Regular cardiac myocyte (primary cell): ENCODE measurements at places on chromosomes 12 and 14. TPM values are rescaled to one million over a fixed set of nuclear protein-coding genes. Genes with fewer than 3 reads are reported as not detected.

The ASPG gene
- total RNA-seq = not detected in 2 replicates

The ZDHHC22 gene
- not detected in 2 replicates for total RNA-seq

The STX2 gene
- total RNA-seq = 47.9 and 50.0 TPM in 2 replicates

The AQP2 gene
- not detected in 2 replicates for total RNA-seq

The NELL2 gene
- not detected in 2 replicates for total RNA-seq

The POTEG gene
- not detected in 2 replicates for total RNA-seq

The LHX5 gene
- total RNA-seq = not detected in 2 replicates

The IAPP gene
- 0.96 TPM in 1 of 2 replicates, not detected in the other for total RNA-seq

The RBMS2 gene
- total RNA-seq = 12.3 and 13.0 TPM in 2 replicates

The MYF5 gene
- total RNA-seq = not detected in 2 replicates

The NR1H4 gene
- 0.19 TPM in 1 of 2 replicates, not detected in the other for total RNA-seq

The PPP4R4 gene
- total RNA-seq = 2.5 and 3.1 TPM in 2 replicates

The ANKRD33 gene
- under 0.01 and 0.38 TPM in 2 replicates for total RNA-seq

The GYS2 gene
- not detected in 2 replicates for total RNA-seq

The GARIN6 gene
- not detected in 2 replicates for total RNA-seq

The TAS2R9 gene
- total RNA-seq = not detected in 2 replicates

The KRT4 gene
- not detected in 2 replicates for total RNA-seq

The TBX5 gene
- total RNA-seq = under 0.01 and 0.85 TPM in 2 replicates

The PLA2G1B gene
- total RNA-seq = not detected in 2 replicates

The CLEC2A gene
- not detected in 2 replicates for total RNA-seq

The STXBP6 gene
- total RNA-seq = 7.7 and 16.1 TPM in 2 replicates

The CACNA1C gene
- 2.3 and 5.9 TPM in 2 replicates for total RNA-seq

The ADCY4 gene
- 5.6 and 15.5 TPM in 2 replicates for total RNA-seq

The CHST11 gene
- 13.2 and 13.5 TPM in 2 replicates for total RNA-seq

The CDC42BPB gene
- 73.9 and 94.5 TPM in 2 replicates for total RNA-seq

The SPIC gene
- not detected in 2 replicates for total RNA-seq

The VWF gene
- 4.4 and 6.5 TPM in 2 replicates for total RNA-seq

The CPNE6 gene
- not detected in 2 replicates for total RNA-seq

The ENO2 gene
- 40.8 and 66.8 TPM in 2 replicates for total RNA-seq

The UNC79 gene
- under 0.01 and 0.28 TPM in 2 replicates for total RNA-seq

The PRB2 gene
- total RNA-seq = not detected in 2 replicates

The GPR68 gene
- total RNA-seq = 0.96 and 2.3 TPM in 2 replicates

The STK38L gene
- 25.7 and 56.4 TPM in 2 replicates for total RNA-seq

The KRT79 gene
- under 0.01 TPM in 1 of 2 replicates, not detected in the other for total RNA-seq

The LGR5 gene
- total RNA-seq = 0.58 and 1.7 TPM in 2 replicates

The NKX2-8 gene
- not detected in 2 replicates for total RNA-seq

The IKBIP gene
- 95.3 and 109 TPM in 2 replicates for total RNA-seq

The OTX2 gene
- total RNA-seq = not detected in 2 replicates

The PLEKHA5 gene
- 11.9 and 31.0 TPM in 2 replicates for total RNA-seq

The POTEM gene
- not detected in 2 replicates for total RNA-seq

The LALBA gene
- not detected in 2 replicates for total RNA-seq

The ZNF384 gene
- total RNA-seq = 9.0 and 11.3 TPM in 2 replicates

The KRT80 gene
- 0.38 and 1.1 TPM in 2 replicates for total RNA-seq

The CIROP gene
- total RNA-seq = not detected in 2 replicates

The CMKLR1 gene
- under 0.01 TPM in 1 of 2 replicates, not detected in the other for total RNA-seq
